ENCODE measurements at places on chromosomes 12 and 14. TPM values are rescaled to one million over a fixed set of nuclear protein-coding genes. Genes with fewer than 3 reads are reported as not detected.

NCOR2 gene
- 4.7 TPM for polyA plus RNA-seq

KLRG1 gene
- 0.54 TPM for polyA plus RNA-seq

GRCh38 chr12:11877869-11878780, 192.6 kb upstream of the BCL2L14 start:
- no peak for DNase-seq

LARP4 gene
- 33.2 TPM for polyA plus RNA-seq

- DNase-seq = no peak
Observed at GRCh38 chr14:42011221-42011620, 404.5 kb downstream of the LRFN5 start.

- no peak for DNase-seq
Observed at GRCh38 chr12:103626498-103626897, 39.4 kb downstream of the STAB2 start.

DNA sequence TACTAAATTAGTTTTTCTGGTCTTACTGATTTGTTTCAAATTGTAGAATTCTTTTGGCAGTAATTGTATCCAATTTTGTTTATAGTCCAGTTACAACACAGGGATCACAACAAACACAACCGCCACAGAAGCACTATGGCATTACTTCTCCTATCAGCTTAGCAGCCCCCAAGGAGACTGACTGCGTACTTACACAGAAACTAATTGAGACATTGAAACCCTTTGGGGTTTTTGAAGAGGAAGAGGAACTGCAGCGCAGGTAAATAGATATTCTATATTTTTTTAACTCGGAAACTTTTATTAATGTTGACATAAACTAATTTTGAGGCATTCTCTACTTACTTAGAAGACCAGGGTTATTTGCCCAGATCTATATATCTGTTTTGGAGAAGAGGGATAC, 17.8 kb downstream of the PAPOLA start:
- DNase-seq = no peak

DNA sequence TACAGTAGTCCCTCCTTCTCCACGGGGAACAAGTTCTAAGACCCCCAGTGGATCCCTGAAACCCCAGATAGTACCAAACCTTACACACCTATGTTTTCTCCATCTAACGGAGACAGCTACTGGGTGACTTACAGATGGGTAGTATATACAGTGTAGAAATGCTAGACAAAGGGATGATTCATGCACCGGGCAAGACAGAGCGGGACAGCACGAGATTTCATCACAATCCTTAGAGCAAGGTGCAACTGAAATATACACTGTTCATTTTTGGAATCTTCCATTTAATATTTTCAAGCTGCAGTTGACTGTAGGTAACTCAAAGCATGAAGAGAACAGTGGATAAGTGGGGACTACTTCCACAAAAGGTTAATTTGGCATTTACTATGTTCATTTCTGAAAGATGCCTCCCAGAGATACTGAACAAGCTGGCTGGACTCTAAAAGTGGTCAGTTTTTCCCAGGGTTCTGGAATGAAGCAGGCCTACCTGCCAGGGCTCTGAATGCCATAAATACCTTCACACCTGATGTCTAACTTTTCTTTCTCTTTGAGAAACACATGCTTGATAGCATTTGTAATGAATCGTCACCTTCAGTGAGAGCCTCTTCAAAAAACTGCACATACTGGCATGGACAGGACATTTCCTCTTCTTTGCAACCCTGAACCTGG, 127.7 kb upstream of the FOXN3 start:
- no peak for DNase-seq

SLC24A4 gene
- polyA plus RNA-seq = 0.10 TPM

- DNase-seq = no peak
Observed at GRCh38 chr12:52204095-52204930, 12.5 kb upstream of the KRT80 start.

FSCB gene
- polyA plus RNA-seq = not detected

DNA sequence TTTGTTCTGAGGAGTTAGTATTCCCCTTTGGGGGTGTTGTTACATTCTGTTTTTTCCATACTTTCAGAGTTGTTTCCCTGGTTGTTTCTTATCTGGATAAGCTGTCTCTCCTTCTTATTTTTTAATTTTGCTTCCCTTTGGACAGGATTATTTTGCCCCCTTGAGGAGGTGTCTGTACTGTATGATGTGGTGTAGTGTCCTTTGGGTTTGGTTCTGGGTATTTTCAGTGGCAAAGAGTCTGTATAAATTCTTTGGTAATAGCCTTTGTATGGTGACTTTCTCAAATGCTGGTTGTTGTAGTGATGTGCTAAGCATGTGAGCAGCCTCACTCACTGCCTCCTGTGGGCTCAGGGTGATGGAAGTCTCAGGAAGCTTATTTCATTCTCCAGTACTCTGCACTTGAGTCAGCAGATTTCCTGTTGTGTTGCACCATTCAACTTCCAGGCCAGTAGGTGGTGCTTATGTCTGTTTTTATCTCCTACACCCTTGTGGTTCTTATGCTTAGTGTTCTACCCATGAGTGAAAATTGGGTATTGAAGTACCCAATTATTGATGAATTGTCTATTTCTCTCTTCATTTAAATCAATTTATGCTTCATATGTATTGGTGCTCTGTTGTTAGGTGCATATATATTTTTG, 103.3 kb upstream of the PMCH start:
- peak; percentile 23 for DNase-seq

SERPINA5 gene
- polyA plus RNA-seq = not detected

GRCh38 chr12:66409195-66409871, 107.0 kb downstream of the HELB start:
- no peak for DNase-seq

DNA sequence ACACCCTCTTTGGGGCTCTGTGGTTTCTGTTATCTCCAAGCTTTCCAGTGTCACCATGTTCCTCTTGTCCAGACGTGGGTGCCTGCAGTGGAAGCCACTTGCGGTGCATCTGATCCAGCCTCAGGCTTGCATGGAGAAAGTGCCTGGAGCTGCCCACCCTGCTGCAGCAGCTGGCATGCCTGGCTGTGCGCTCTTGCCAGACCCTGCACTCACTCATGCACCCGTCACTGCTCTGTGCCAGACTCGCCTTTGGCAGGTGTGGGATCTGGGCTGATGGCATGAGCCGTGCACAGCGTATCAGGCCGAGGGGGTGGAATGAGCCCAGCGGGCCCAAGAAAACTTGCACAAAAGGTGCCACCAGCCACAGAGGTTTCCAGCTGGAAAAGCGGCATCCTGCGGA, 105.1 kb downstream of the MNAT1 start:
- no peak for DNase-seq

HDAC7 gene
- 15.8 TPM for polyA plus RNA-seq

GRCh38 chr12:105330931-105331804, 677 bp downstream of the C12orf75 start:
- DNase-seq = no peak

RBM25 gene
- polyA plus RNA-seq = 25.6 TPM

DNA sequence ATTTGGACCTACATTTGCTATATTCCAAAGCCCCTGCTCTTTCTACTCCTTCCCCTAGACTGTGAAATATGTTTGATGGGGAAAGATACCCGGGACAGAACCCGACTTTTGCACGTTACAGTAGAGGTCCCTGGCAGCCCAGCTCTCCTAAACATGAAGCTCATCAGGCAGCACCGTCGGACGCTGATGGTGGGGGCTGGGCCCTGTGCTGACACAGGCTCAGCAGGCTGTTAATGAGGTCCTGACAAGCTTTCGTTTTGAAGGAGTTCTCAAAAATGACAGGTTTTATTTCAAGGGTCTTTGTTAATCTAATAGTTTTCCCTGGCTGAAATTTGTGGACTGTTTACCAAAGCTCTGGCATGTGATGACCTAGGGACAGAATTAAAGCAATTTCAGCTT, 102.3 kb downstream of the SLC25A47 start:
- no peak for DNase-seq

TESPA1 gene
- polyA plus RNA-seq = not detected

- no peak for DNase-seq
Observed at GRCh38 chr14:22910916-22911315, 8.0 kb downstream of the RBM23 start.

GRCh38 chr12:68180792-68181744, 21.5 kb upstream of the IFNG start:
- no peak for DNase-seq

DNA sequence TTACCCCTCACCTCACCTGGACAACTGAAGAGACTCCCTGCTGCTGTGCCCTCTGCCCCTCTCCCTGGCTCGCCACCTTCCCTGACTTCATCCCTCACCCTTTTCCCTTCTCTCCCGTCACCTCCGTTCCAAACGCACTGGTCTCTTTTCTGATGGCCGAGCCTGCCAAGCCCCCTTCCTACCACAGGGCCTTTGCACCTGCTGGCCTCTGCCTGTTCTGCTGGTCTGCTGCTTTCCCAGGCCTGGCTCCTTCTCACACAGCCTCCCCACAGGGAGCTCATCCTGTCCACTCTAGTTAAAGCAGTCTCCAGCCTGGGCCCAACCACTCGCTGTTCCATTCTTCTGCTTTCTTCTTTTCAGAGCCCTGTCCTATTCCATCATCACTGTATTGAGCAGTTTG, 34.6 kb downstream of the RBM19 start:
- DNase-seq = no peak

DNA sequence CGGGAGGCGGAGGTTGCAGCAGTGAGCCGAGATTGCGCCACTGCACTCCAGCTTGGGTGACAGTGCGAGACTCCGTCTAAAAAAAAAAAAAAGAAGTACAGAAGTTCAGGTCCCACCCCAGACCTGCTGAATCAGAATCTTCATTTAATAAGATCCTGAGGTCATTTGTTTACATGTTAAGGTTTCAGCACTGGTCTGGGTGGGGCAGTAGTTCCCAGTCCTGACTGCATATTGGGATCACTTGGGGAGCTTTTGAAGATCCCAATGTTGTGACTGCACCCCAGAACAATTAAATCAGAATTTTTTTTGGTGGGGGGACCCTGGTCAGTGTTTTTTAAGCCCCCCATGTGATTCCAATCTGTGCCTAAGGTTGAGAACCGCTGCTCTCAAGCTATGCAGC, 11.7 kb upstream of the COL2A1 start:
- DNase-seq = no peak

GRCh38 chr14:99936056-99936455, 129.2 kb upstream of the EVL start:
- DNase-seq = no peak

GRCh38 chr14:99286761-99287160, 14.8 kb upstream of the BCL11B start:
- no peak for DNase-seq

DNA sequence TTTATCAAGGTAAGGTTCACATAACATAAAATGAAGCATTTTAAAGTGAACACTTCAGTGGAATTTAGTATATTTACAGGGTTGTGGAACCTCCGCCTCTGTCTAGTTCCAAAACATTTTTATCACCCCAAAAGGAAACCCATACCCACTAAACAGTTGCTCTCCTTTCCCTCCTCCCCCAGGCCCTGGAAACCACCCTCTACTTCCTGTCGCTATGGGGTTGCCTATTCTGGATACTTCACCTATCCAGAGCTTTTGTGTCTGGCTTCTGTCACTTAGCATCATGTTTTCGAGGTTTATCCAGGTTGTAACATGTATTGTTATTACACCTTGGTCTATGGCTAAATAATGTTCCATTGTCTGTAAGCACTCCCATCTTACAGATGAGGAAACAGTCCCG, 27.7 kb upstream of the ZFP36L1 start:
- DNase-seq = no peak

- DNase-seq = no peak
Observed at GRCh38 chr12:3019005-3019680, 58.0 kb upstream of the TSPAN9 start.

BIN2 gene
- not detected for polyA plus RNA-seq

DNA sequence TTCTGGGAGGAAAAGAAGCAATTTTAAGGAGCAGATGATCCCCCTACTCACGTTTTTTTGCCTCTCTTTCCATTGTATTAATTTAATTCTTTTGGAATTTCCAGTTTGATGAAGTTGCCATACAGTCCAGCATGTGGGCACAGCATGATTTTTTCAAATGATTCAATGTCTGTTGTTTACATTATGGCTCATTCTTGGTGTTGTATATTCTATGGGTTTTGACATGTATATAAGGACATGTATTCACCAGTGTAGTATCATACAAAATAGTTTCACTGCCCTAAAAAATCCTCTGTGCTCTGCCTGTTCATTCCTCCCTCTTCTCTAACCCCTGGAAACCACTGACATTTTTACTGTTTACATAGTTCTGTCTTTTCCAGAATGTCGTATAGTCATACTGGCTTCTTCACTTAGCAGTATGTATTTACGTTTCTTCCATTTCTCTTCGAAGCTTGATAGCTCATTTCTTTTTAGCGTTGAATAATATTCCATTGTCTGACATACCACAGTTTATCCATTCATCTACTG, 13.3 kb upstream of the KLHDC2 start:
- no peak for DNase-seq

DNA sequence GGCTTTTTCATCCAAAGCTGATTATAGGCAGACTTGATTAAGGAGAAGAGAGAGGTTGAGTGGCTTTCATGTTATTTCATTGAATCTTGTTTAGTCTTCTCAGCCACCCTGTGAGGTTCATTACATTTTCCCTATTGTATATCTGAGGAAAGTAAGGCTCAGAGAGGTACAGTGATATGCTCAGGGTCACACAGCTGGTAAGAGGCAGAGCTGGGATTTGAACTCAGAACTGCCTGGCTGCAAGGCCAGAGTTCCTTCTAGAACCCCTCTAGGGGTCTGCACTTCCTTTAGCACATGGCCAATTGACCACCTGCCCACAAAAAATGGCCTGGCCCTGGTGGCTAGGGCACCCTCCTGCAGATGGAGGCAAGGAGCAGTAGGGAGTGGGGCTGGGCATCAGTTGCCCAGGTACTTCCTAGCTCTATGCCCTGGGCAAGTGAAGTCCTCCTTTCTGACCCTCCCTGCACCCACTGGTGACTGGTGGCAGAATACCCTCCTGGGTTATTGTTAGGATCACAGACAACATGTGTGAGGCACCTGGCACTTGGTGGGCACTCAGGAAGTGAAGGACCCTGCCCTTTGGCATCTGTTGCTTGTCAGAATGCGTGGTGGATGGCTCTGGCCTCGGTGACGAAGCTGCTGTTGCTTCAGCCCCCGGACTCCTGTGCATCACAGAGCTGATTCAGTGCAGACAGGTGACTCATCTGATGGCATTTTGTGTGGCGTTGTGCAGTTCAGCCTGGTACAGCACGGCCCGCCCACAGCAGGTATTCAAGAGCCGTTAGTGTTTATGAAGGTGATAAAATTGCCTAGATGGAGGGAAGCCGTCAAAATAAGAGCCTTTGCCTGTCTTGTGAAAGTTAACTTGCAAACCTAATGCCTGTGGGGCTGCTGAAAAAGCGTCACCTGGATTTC, 115.8 kb downstream of the SLC25A47 start:
- peak; percentile 93 for DNase-seq

GRCh38 chr12:6871052-6871957, 1.8 kb downstream of the SPSB2 start:
- DNase-seq = no peak

DNA sequence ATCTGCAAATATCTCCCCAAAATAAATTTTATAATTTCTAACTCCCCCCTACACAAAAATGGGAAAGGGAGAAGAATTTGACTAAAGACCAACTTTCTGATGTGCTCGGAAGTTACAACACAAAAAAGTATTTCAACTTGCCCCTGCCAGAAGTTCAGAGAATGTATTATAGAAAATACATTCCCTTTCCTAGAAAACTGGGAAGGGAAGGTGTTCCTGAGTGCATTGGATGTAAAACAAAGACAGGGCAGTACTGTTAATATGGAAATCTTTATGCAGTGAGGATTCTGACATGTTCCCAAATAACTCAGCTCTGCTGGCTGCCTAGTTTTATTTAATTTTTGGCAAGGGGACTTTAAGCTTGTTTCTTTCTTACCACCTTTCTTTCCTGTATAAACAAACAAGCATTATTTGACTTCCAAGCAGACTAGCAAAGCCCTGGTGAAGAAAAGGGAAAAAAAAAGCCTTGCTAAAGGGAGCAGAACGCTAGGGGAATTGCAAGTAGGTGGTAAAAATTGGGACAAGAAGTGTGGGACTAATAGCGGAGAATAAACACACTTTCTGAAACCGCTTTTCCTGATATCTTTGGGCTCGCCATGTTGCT, 124.1 kb downstream of the STXBP6 start:
- no peak for DNase-seq

CMA1 gene
- not detected for polyA plus RNA-seq
